Adipocyte (in vitro differentiated cells): ENCODE measurements at places on chromosomes 3 and 15.

- peak; percentile 17 for DNase-seq
Measured at GRCh38 chr15:39360452-39360851, 220.4 kb upstream of the THBS1 start.

DNA sequence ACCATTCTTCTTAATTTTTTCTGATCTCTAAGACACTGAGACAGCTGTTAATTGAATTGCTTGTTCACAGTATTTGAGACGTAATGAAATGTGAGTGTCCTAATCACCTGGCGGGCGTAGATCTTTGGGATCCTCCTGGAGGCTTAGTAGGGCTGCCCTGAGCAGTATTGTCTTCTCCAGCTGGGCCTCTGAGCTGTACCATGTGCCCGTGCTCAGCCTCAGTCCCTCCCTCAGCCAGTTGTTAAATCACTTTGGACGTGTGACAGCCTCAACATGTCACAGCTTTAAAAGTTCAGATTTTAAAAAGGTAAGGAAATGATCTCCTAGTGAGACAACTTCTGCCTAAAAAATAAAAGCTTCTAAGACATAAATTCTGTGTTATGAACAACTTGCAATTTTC is 35.5 kb downstream of the IGF1R start:
- DNase-seq = no peak

DNA sequence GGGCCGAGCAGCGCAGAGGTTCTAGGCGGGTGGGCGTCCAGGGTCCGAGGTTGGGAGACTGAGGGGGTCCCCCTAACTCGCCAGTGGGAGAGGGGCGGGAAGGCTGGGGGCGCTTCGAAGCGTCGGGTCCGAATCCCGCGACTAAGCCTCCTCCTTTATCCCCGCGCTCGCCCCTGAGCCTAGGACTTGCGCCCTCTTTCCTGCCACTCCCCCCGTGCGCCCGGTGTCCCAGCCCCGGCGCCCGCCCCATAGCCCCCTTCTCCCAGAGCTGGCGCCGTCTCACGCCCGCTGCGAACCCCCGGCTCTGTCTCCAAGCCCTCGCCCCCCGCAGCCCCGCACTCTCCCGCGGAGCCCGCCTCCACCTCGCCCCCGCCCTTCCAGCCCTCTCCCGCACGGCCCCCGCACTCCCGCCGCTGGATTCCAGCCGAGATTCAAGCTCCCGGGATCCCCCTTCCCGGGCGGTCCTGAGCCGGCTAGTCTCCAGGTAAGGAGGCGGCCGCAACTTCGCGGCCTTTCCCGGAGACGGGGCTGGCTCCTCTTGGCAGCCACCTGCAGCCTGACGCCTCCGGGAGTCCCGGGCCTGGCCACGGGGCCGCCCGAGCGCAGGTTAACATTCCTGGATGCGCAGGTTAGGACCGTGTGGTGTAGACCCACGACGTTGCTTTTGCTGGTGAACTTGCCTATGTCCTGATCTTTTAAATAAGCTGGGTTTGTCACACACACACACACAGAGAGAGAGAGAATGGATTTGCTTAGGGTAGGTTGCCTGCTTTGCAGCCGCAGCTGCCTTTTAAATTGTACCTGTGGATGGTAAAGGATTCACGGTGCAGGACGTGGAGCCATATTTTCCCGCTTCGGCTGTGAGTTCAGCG is 563 bp downstream of the PXYLP1 start:
- peak; percentile 46 for DNase-seq

- no peak for DNase-seq
Measured at GRCh38 chr3:61118830-61119229, 132.4 kb downstream of the FHIT start.

DNA sequence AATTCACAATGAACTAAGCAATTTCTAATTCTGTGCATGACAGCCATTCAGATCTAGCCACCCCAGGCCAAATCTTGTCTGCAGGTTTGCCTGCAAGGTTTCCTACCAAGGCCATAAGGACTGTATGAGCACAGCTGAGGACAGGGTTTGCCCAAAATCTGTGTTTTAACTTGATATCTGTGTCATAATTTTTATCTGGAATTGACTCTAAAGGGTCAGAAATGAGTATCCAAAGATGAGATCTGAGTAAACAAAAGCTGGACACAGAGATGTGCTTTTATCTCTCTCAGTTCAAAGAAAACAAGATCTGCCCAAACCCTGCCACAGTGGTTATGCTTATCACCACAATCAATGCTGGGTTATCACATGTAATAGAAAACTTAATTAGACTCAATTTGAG is 154.6 kb upstream of the COL8A1 start:
- DNase-seq = no peak

- DNase-seq = no peak
Measured at GRCh38 chr15:33132233-33132580, 62.3 kb downstream of the FMN1 start.

DNA sequence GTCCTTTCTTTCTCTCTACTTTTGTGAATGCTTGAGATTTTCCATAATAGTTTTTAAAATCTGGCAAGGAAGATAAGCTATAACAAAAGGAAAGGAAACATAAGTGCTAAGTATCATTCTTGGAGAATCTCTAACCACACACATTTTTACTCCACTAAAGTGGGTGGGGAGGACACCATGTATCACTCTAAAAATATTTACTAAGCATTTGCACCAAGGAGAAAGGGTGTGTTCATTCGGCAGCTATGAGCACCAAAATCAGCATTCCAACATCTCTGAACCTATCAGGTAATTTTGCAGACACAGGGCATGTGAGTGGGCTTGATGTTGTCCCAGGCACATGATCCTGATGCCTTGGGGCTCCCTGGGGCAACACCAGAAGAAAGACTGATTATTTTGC is 5.5 kb downstream of the B4GALT4 start:
- peak; percentile 54 for DNase-seq

DNA sequence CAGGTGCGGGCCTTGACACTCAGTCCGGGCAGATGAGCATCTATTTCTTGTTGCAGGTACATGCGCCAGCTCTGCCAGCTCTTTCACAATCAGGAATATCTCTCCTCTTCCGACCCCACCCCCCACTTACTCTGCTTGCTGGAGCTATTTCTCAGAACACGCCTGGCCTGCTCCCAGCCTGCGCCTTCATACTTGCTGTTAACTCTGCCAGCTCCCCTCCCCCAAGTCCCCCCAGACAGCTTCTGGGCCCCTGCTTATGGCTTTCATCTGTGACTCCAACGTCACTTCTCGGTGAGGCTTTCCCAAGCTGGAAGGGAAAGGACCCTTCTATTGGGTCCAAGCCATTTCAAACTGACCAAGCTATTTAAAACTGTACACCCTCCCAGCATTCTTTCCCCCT is 15.2 kb downstream of the MAGEF1 start:
- no peak for DNase-seq
